CD8-positive, alpha-beta memory T cell (primary cell): ENCODE measurements at places on chromosomes 12 and 14. TPM values are rescaled to one million over a fixed set of nuclear protein-coding genes. Genes with fewer than 3 reads are reported as not detected.

TMTC3 gene
- polyA plus RNA-seq: 1.8 TPM

PLA2G1B gene
- polyA plus RNA-seq: not detected

ATN1 gene
- polyA plus RNA-seq: 0.62 TPM

SERPINA12 gene
- not detected for polyA plus RNA-seq

DNA sequence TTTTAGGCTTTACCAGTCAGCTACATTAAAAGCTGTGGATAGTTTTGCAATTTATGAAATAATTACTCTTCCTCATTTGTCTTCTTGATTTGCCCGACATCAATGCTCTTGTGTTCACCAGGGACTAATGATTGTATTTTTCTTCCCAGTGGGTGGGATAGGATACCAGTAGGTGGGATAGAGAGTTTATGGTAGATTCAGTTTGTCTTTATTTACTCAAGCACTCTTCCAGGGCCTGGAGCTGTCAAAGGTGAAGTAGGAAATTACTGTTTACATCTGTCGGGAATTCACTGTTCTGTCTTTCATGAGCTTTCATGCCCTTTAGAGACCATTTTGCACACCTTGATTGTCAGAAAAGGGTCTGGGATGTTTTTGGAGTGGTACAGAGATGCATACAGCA, 36.6 kb downstream of the ETV6 start:
- H3K27ac ChIP-seq: no peak overlapping the region
- H3K36me3 ChIP-seq: no peaks in the 10 kb centered on the region
- no peaks in the 10 kb centered on the region for H3K27me3 ChIP-seq
- no peak overlapping the region for H3K4me3 ChIP-seq
- no peaks in the 10 kb centered on the region for H3K4me1 ChIP-seq

GRCh38 chr12:106333756-106334155, 23.8 kb upstream of the POLR3B start:
- H3K4me1 ChIP-seq: no peaks in the 10 kb centered on the region
- no peak overlapping the region for H3K4me3 ChIP-seq
- peaks cover 20% of the 10 kb centered on the region for H3K36me3 ChIP-seq
- DNase-seq: no peak
- H3K27ac ChIP-seq: no peak overlapping the region
- H3K27me3 ChIP-seq: no peaks in the 10 kb centered on the region

DNA sequence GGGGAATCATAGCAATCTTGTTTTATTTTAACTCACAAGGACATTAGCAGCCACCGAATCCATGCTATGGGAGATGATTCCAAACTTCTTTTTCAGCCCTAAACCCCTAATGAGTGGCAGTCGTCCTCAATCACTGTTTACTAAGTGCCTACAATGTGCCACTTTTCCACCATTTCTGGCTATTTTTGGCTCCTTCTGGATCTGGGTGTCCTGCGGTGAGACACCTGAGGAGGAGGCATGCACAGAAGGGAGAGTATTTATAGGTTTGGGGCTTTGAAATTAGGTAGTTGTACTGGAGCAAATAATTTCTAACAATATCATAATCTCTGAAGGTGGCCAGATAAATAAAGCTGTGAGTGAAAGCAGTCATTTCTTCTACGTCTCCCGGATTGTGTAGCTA, 1125.6 kb downstream of the BCL11B start:
- H3K27ac ChIP-seq: no peak overlapping the region
- DNase-seq: no peak
- no peaks in the 10 kb centered on the region for H3K36me3 ChIP-seq
- H3K4me3 ChIP-seq: no peak overlapping the region
- no peaks in the 10 kb centered on the region for H3K27me3 ChIP-seq

- no peaks in the 10 kb centered on the region for H3K27me3 ChIP-seq
- peaks cover 26% of the 10 kb centered on the region for H3K4me1 ChIP-seq
- H3K27ac ChIP-seq: no peak overlapping the region
- no peaks in the 10 kb centered on the region for H3K36me3 ChIP-seq
- no peak for DNase-seq
Observed at GRCh38 chr14:64695071-64695470, 9.2 kb upstream of the PLEKHG3 start.

DNA sequence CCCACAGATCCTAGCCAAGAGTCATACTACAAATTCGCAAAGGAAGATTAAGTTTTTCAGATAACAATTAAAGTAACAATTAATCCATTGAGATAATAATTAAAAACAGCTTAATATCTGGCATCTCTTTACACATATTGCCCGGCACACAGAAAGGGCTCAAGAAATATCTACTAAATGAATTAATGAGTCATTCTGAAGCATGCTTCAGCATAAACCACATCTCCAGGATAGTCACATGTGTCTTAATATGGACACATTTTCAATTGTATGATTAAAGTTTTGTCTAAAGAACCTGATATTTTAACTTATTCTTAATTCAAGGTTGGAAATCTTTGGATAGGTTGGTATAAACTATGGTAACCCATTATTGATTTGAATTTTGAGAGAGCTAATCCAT, 9.6 kb downstream of the ITPR2 start:
- H3K27ac ChIP-seq: no peak overlapping the region
- no peaks in the 10 kb centered on the region for H3K27me3 ChIP-seq
- no peak for DNase-seq
- no peaks in the 10 kb centered on the region for H3K36me3 ChIP-seq
- H3K4me1 ChIP-seq: no peaks in the 10 kb centered on the region
- no peak overlapping the region for H3K4me3 ChIP-seq

GRCh38 chr12:24996102-24996797, 47.3 kb upstream of the BCAT1 start:
- no peaks in the 10 kb centered on the region for H3K27me3 ChIP-seq
- no peak for DNase-seq
- H3K4me3 ChIP-seq: no peak overlapping the region
- peaks cover 12% of the 10 kb centered on the region for H3K4me1 ChIP-seq
- no peaks in the 10 kb centered on the region for H3K36me3 ChIP-seq
- H3K27ac ChIP-seq: no peak overlapping the region

GRCh38 chr14:43361751-43362150, 1145.3 kb downstream of the FSCB start:
- H3K27ac ChIP-seq: no peak overlapping the region
- H3K4me3 ChIP-seq: no peak overlapping the region
- no peaks in the 10 kb centered on the region for H3K4me1 ChIP-seq
- no peak for DNase-seq

GRCh38 chr12:44750468-44750867, 125.6 kb downstream of the NELL2 start:
- no peak overlapping the region for H3K27ac ChIP-seq
- H3K4me3 ChIP-seq: no peak overlapping the region
- H3K4me1 ChIP-seq: no peaks in the 10 kb centered on the region
- no peaks in the 10 kb centered on the region for H3K36me3 ChIP-seq

DNA sequence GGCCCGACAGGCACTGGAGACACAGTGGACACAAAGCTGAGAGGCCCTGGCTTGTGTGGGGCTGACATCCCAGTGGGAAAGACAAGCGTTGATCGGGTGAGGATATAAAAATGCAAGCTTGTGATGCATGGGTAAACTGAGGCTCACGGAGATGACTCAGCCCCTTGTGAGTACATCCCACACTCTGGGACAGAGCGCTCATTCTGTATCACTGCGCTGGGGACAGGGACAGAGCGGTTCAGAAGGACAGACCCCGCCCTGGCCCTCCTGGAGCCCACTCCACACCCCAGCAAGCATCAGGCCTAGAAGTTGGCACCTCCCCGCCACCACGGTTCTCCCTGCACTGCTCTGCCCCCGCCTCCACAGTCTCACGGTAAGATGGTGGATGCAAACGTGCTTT, 156.3 kb downstream of the PIWIL1 start:
- H3K36me3 ChIP-seq: no peaks in the 10 kb centered on the region
- no peaks in the 10 kb centered on the region for H3K4me1 ChIP-seq
- no peak overlapping the region for H3K4me3 ChIP-seq
- DNase-seq: no peak

- no peak overlapping the region for H3K27ac ChIP-seq
- no peak for DNase-seq
- H3K4me3 ChIP-seq: no peak overlapping the region
Observed at GRCh38 chr12:42446761-42447160, 120.8 kb downstream of the PPHLN1 start.

- no peak overlapping the region for H3K4me3 ChIP-seq
- no peak for DNase-seq
- H3K27ac ChIP-seq: no peak overlapping the region
- H3K4me1 ChIP-seq: no peaks in the 10 kb centered on the region
Observed at GRCh38 chr12:89454080-89454848, 70.3 kb downstream of the GALNT4 start.
